Activated CD4-positive, alpha-beta T cell treated with anti-CD3 and anti-CD28 coated beads, Interleukin-2, amount 50 U/mL, for 48 hours (primary cell): ENCODE measurements at places on chromosomes 4 and X.
A peak's percentile ranks its signal among the peaks of the same experiment; 100 is the strongest.

DNA sequence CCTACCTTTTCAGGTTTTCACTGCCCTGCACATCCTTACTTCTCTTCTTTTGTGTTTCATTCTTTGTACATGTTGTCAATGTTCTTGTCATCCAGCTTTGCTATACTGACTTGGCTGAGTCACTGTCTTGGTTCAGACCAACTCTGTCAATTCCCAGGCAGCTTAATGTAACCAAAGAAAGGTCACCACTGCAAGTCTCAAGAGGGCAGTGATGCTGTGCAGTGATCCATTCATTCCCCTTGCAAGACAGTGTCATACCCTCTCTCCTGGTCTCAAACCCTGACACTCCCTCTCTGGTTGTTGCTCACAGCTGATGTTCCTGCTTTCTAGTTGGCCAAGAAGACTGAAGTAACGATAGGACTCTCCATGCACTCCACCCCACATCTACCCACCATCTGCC lies 17.5 kb downstream of the RAB39B start:
- DNase-seq, result no peak

DNA sequence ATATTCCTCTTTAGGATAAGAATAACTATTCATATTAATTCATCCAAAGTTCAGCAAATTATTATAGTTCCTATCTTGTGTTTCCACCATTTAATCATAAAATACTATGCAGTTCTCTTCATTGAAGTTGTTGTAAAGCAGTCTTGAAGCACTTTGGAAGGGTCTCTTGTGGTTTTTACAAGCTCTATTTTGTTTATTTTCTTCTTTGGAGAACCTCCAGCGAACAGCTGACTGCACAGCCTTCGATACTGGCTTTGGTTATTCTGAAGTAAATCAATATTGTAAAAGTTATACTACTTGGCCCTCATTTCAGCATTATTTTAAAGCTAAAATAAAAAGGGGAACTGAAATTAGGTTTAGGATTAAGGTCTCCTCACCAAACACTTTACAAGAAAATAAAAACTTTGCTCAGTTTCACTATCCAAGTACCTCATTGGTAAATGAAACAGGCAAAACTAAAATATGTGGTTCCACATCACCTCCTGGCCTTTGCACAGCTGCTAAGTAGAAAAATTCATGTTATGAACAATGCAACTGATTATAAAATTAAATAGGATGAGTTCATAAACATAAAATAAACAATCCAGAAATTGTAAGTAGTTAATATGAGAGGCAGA lies 1629.2 kb upstream of the ADGRL3 start:
- DNase-seq, result no peak

- no peak for DNase-seq
Measured at GRCh38 chrX:75096331-75096730, 59.8 kb downstream of the ABCB7 start.

GRCh38 chr4:152015597-152016302 lies 254.9 kb upstream of the GATB start:
- no peak for DNase-seq

DNA sequence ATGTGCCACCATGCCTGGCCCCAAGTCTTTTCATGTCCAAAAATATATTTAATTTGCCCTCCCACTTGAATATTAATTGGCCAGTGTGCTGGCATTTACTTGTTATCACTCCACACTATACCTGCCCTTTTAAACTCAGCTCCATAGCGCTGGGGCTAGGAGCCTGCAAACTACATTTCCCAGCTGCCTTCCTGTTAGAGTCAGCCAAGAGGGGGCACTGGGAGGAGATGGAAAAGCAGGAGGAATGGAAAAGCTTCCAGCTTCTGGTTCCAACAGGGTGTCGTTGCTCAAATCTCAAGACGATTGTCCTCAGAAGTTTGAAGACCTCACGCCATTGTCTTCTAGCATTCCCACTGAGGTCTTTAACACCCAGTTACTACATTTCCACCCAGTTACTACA lies 315.5 kb downstream of the BCOR start:
- no peak for DNase-seq

- no peak for DNase-seq
Measured at GRCh38 chr4:141853091-141853764, 216.8 kb downstream of the IL15 start.

- DNase-seq, result no peak
Measured at GRCh38 chr4:158155656-158156356, 17.0 kb downstream of the GASK1B start.

DNA sequence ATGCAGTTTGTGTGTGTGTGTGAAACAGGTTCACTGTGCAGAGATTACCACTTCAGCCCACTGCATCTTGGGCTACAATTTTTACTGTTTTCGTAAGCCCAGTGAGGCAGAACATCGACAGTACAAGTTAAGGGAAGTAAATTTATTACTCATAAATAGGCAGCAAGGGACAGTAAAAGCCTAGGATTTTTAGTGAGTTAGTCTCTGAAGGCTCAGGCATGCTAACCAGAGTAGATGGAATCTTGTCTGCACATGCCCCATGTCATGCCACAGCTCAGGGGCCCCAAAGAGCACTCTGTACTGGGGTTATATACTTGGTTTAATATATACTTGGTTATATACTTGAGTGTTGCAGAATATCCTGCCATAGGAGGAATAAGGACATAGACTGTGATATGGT lies 825.7 kb downstream of the TECRL start:
- DNase-seq, result no peak

DNA sequence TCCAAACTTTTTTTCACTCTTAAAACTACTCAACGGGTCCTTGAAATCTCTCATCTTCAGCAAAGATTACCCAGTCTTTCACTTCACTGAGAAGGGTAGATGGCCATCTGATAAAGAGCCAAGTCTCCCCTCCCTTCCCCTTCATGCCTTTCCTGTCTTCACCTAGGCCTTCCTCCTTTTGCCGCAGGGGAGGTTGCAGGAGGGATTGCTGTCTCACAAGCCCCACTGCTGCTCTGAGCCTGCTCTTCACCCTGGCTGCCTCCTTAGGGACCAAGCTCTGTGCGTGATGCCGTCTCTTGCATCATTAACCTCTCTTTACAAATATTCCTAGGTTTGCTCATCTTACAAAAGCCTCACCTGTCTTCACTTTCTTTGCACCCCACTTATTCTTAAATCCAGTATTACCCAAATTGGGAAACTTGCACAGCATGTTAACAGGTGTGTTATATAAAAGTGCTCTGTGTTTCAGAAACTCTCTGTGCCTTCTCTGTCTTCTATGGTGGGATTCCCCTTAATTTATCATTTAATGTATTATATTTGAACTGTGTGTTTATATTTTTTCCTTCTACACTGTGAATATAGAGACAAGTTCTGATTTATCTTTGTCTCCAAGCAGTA lies 3.8 kb downstream of the ZFX start:
- DNase-seq, result no peak

DNA sequence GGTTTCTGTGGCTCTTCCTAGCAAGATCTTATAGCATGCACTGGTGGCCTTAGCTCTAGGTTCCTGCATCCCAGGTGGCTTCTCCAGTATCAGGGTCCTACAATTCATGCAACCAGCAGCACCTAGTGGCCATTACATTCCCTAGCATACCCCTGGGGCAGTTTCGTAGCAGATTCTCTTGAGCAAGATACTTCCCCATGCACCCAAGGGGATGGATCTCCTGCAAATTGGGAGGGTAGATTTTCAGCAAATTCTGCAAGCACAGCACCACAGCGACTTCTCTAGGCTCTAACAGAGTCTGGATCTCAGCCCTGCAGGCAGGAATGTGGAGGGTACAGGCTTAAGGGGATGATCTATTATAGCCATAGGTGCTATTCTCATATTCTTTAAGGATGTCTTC lies 13.1 kb upstream of the SLC9B1 start:
- DNase-seq, result no peak

DNA sequence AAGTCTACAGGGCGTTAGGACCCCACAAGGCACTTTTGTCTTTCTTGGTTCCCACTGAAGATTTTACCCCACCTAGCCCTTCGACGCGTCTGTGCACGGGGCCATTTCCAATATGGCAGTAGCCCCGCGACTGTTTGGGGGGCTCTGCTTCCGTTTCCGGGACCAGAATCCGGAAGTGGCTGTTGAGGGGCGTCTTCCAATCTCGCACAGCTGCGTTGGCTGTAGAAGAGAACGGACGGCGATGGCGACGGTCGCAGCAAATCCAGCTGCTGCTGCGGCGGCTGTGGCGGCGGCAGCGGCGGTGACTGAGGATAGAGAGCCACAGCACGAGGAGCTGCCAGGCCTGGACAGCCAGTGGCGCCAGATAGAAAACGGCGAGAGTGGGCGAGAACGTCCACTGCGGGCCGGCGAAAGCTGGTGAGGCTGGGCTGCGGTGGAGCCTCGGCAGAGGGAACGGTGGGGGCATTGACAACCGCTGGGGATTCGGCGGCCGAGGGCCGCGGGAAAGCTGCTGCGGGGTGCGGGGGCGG lies at the start of gene USP11:
Gene USP11 (plus strand): TSS at position 207 of the 530 bp plus-strand sequence. CDS start 35 bp downstream, at position 242.
- peak; percentile 26 for DNase-seq

- DNase-seq, result no peak
Measured at GRCh38 chrX:34716302-34716701, 59.2 kb upstream of the TMEM47 start.

- DNase-seq, result no peak
Measured at GRCh38 chr4:152613351-152613750, 66.4 kb downstream of the TMEM154 start.

DNA sequence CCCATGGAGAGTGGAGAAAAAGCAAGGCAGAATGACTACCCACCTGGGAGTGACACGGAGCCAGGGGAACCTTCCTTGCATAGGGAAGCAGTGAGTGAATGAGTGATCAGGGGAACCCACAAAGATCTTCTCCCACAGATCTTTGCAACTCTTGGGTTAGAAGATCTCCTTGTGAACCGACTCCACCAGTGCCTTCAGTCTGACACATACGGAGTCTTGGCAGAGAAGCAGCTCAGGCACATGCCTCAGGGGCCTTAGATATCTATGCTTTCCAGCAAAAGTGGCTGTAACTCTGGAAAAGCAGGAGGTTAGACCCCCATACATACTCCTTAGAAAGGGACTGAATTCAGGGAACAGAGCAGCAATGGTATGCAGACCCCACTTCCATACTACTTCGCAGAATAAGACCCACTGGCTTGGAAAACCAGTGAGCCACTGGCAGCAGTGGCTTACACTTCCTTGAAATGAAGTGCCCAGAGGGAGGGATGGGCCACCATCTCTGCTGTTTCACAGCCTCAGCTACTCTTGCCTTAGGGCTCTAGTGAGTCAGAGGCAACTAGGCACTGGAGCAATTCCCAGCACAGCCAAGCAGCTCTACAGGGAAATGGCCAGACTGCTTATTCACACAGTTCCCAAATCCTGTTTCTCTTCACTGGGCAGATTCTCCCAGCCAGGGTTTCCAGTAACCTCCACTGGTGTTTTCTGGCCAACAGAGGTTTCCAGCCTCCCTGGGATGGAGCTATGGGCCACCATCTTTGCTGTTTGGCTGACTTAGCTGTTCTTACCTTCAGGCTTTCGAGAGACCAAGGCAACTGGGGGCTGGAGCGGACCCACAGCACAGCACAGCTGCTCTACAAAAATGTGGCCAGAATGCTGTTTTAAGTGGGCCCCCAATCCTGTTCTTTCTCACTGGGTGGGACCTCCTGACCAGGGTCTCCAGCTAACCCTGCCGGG lies 82.8 kb upstream of the TCEAL2 start:
- DNase-seq, result no peak

DNA sequence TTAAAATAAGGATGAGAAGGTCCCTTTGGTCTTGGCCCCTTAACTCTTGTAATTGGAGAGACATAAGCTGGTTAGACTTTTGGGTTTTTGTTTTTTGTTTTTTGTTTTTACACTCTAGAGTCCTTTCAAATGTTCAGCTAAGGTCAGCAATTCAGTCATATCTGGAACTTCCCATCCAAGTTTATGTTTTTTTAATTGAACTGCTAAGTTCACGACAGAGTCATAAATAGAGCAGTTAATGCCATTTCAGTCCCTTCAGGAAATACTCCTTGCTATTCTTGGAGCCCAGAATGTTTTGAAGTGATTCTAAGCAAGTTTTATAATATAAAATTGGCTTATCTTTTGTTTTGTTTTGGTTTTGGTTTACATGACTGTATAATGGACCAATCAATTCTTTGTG lies 329.4 kb upstream of the PABPC4L start:
- DNase-seq, result no peak

- DNase-seq, result no peak
Measured at GRCh38 chr4:183164963-183165362, 65.9 kb downstream of the WWC2 start.

DNA sequence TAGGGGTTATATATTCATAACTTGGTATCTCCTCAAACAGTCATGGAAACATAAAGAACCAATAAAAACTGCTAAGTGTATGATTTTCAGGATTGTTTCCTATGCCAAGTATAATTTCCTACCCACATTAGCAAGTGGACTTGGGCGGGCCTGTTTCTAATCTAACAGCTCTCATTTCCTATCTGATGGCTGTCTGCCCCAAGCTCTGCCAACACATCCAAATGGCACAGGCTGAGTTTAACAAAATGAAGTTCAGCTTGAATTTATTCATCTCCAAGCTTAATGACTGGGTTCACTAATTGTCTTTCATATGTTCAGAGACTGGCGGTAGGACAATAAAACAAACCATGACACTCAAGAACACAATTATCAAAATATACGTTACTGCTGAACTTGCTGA lies 55.5 kb upstream of the S100G start:
- no peak for DNase-seq

GRCh38 chr4:99817309-99817890 lies 773 bp downstream of the DAPP1 start:
- DNase-seq, result no peak

DNA sequence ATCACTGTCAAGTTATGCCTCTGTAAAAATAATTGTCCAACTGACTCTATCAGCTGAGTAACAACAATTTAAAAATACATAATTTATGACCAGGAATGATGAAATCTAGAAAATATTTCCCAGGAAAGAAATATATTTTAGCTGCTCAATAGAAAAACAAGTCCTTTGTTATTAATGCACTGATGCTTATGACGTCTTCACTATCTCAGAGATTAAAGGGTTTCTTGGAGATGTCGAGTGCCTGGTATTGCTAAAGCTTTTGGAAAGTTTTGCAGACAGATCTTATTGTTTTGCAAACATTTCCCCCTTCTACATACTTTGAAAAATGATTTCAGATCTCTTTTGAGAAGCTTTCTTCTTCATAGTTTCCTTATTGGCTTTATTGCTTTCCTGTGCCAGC lies 154.6 kb upstream of the RPS6KA3 start:
- DNase-seq, result no peak

GRCh38 chr4:3283483-3283882 lies 9.3 kb upstream of the RGS12 start:
- no peak for DNase-seq

GRCh38 chr4:17447675-17448298 lies 64.1 kb downstream of the QDPR start:
- peak; percentile 32 for DNase-seq

- no peak for DNase-seq
Measured at GRCh38 chr4:88009871-88010270, 2.4 kb downstream of the PKD2 start.

DNA sequence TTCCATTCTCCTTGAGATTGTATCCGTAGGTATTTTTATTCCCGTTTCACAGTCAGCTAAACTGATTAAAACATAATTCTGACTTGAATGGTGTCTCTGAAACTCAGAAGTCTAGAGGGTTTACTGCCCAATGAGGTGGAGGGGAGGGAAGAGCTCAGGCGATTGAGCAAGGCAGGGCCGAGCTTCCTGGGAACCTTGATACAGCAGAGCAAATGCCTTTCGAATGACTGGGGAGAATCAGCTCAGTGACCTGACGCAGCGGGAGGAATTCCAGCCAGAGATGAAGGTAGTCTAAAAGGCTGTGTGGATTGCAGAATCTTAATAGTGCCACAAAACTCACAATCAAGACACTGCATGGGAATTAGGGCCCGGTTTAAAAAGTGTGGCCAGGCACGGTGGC lies 233.6 kb downstream of the EVC2 start:
- no peak for DNase-seq
